ENCODE measurements at places on chromosomes 3 and 15.

- DNase-seq = no peak
Measured at GRCh38 chr3:36444909-36445308, 64.6 kb downstream of the STAC start.

DNA sequence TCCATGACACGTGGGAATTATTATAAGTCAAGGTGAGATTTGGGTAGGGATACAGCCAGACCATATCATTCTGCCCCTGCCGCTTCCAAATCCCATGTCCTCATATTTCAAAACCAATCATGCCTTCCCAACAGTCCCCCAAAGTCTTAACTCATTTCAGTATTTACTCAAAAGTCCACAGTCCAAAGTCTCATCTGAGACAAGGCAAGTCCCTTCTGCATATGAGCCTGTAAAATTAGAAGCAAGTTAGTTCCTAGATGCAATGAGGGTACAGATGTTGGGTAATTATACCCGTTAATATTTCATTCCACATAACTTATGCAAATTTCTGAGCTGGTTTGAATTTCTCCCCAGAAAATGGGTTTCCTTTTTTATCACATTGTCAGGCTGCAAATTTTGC lies 47.7 kb downstream of the RNF111 start:
- no peak for DNase-seq

- DNase-seq = no peak
Measured at GRCh38 chr3:79490165-79491028, 277.4 kb downstream of the ROBO1 start.

- no peak for DNase-seq
Measured at GRCh38 chr15:73035221-73035620, 17.0 kb upstream of the NEO1 start.

GRCh38 chr3:125605756-125606155 lies 10.5 kb upstream of the OSBPL11 start:
- DNase-seq = no peak

DNA sequence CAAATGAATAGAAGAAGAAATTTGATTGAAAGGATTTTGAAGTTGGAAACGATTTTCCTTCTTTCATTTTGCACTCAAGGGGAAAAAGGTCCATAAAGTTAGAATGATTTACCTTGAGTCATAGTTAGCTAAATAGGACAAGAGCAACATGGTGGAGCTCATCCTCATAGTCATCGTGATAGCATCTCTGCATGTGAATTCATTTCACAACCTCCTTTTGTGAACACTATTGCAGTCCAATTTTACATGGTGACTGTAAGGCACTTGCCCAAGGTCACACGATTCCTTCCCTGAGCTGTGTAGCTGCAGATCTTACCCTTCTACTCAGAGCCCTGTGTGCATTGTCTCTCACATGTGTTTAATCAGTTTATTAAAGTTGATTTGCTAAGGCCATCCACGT lies 359.8 kb upstream of the C2CD4B start:
- DNase-seq = peak; percentile 10

GRCh38 chr3:57655727-57656126 lies 37.1 kb downstream of the DENND6A start:
- DNase-seq = no peak

GRCh38 chr15:58336161-58336560 lies 95.6 kb upstream of the LIPC start:
- no peak for DNase-seq

DNA sequence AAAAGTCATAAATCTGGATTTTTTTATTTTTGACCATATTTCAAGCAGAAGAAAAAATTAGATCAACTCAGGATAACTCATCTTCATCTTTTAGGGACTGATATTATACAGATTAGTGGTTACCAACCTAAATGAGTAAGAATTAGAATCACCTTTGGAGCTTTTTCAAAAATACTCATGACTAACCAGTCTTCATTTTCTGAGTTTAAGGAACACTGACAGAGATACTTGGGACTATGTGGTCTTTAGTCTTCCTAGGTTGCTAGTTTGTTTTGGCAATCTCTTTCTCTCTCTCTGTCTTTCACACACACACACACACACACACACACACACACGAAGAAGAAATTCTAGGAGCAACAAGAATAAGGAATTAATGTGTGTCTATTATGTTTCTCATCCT lies 50.1 kb downstream of the TMOD3 start:
- no peak for DNase-seq

DNA sequence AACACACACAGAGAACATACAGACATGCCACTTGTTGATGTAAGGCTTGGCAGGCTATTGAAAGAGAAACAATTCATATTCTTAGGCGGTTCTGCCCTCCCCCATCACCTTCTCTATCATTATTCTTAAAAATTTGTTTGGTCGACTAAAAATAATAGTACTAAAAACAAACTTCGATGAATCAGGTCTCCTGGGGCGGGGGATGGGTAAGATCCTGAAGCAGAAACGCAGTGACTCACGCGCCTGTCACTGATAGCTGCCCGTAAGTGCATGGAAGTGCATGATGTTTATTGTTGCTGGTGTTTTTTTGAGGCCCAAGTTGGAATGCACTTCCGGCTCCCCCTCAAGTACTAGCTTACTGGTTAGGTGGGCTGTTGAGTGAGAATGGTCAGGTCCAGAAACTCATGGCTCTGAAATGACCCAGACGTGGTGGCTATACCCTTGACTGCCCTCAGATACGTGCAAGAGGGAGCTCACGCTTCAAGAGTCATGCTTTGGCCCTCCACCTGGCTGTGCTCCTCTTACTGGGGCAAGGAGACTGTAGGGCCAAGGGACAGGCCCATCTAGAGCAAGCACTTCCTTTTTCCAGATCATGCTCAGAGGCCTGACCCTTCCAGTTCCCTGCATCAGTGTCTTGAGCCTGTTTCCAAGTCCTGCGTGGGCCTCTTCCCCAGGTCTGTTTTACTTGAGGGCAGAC lies 10.9 kb downstream of the SMAD3 start:
- DNase-seq = no peak

DNA sequence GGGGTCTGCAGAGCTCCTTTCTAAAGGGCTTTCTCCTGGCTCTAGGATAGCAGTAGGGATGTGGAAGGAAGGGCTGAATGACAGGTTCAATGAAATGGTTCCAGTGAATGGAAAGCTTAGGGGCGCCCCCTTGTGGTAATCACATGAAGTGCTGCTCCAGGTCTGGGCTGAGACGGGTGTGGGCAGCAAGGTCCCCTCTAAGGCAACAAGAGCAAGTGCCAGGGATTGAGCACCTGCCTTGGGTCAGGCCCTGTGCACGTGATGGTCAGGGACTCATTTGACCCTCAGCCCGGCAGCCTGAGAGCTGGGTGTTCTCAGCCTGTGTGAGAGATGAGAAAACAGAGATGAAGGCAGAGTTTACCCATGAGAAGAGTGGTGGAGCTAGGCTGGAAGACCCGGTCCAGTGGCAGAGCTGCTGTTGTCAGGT lies 12.1 kb upstream of the CX3CR1 start:
- DNase-seq = peak; percentile 60

- DNase-seq = peak; percentile 48
Measured at GRCh38 chr3:143433787-143434378, 314.3 kb downstream of the CHST2 start.

GRCh38 chr3:15096046-15096445 lies 2.9 kb downstream of the RBSN start:
- DNase-seq = no peak

GRCh38 chr15:65791335-65792137 lies 557 bp downstream of the DENND4A start:
- peak; percentile 60 for DNase-seq

DNA sequence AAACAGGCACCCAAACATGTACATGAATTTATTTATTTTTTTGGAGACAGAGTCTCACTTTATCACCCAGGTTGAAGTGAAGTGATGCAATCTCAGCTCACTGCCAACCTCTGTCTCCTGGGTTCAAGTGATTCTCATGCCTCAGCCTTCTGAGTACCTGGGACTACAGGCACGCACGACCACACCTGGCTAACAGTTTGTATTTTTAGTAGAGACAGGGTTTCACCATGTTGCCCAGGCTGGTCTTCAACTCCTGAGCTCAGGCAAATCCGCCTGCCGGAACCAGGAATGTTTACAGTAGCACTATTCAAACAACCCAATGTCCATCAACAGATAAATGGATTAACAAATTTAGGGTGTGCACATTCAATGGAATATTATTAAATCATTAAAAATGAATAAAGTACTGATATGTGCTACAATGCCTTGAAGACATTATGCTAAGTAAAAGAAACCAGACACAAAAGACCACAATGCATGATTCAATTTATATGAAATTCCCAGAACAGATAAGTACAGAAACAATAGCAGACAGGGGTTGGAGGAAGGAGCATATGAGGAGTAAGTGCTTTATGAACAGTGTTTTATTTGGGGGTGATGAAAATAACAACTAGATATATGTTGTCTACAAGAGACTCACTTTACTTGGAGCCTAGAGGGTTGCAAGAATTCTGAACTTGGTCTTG lies 1.3 kb downstream of the LEO1 start:
- DNase-seq = no peak

GRCh38 chr15:51907136-51907862 lies 64.3 kb downstream of the LEO1 start:
- DNase-seq = peak; percentile 83

GRCh38 chr3:113844622-113845222 lies 6.1 kb downstream of the GRAMD1C start:
- no peak for DNase-seq

GRCh38 chr3:172751175-172751704 lies 714 bp downstream of the ECT2 start:
- no peak for DNase-seq

GRCh38 chr3:62768896-62769295 lies 106.3 kb downstream of the CADPS start:
- no peak for DNase-seq

- DNase-seq = no peak
Measured at GRCh38 chr3:73624821-73625665, at the start of gene PDZRN3. TSS of gene PDZRN3 (minus strand) at chr3:73624941.

DNA sequence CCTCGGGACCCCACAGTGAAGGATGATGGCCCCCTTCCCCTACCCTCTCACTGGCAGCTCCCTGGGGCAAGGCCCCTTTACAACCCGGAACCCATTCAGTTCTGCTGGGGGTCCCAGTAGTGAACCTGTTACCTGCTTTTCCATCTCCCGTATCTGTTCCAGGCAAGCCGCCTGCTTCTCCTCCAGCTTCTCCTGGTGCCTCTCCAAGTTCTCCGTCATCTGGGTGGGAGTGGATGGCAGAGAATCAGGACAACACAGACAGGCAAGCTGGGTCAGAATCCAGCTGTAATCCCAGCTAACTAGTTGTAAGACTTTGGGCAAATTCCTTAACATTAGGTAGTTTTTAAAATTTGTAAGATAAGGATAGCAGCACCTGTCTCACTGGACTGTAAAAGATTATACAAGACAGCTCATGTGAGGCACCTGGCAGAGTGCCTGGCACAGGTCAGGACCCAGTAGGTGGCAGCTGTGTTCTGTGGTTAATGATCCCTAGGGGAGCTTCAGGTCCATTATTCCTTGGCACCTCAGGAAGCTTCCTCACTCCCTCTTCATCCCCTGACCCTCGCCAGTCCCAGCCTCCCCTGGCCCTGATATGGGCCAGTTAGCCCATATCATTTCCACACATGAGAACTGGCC lies 6.4 kb upstream of the ANKRD63 start:
- no peak for DNase-seq

- no peak for DNase-seq
Measured at GRCh38 chr3:162525066-162525742, 1028.6 kb downstream of the OTOL1 start.

DNA sequence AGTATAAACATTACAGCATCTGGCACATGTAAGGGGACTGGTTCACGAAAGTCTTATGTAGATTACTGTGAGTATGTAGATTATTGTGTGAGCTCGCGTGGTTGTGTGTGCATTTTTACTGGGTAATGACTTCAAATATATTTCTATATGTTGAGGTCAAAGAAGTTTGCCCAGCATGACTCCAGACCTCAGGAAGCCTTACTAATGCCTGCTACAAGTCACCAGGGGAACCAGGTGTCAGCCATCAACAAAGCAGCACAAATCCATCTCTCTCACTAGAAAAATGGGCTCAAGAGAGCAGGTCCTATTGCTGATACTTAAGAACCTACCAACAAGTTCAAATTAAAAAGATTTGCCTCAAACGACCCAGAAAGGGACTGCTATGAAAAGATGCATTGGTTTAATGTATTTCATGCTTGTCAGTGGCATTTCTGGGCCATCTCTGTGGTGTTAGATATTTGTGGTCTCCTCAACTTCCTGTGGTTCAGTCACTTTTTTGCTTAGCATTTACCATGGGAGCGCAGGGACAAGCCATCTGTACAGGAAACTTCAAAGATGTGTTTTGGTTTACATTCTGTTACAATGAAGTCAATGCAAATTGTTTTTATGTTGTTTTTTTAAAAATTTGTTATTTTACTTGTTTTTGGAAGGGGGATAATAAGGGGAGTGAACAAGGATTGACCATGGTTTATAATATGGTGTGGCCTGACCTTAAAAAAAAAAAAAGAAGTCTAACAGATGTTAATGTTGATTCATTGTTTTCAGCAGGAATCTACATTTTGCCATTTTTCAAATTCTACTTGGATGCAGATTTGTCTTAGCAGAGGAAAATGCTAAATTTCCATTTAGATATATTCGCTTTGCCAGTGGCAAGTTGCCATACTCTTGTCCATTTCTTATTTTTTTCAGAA lies 172.1 kb upstream of the ADAMTS9 start:
- no peak for DNase-seq

DNA sequence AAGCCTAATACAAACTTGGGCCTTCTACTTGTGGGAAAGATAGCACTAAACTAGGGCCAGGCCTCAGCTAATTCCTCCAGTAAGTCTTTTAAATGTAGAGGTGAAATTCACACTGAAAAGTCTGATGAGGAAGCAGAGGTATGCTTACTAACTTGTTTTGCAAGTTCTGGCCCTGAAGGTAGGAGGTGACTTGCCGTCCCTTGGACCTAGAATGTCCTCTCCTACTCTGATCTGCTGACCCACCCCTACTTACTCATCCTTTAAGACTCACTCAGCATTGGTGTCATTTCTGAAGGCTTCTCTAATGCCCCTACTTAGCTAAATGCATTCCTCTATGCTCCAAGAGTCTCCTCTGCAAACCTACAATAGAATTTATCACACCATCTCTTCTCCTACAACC lies 19.4 kb downstream of the RIOX2 start:
- peak; percentile 88 for DNase-seq

DNA sequence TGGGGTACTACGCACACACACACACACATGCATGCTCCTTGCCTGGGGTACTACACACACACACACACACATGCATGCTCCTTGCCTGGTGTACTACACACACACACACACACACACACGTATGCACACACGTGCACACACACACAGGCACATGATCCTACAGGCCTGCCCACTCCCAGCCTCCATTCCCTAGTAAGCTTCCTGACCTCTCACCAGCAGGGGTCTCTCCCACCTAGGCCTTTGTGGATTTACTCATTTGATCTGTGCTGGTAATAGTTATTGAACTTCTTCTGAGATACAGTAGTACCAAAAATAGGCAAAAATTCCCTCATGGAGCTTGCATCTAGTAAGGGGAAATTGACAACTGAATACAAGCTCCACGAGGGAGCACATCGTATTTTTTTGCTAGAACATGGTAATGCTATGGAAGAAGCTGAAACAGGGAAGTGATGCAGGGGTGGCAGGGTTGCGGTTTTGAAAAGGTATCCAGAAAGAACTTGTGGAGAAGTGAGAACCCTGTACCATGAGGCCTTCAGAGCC lies 19.1 kb downstream of the TTC21A start:
- DNase-seq = no peak

- peak; percentile 74 for DNase-seq
Measured at GRCh38 chr3:130480736-130481135, 36.2 kb upstream of the COL6A6 start.

All from trophoblast cell (in vitro differentiated cells and primary cell).